ENCODE measurements at places on chromosomes 6 and 20. TPM values are rescaled to one million over a fixed set of nuclear protein-coding genes. Genes with fewer than 3 reads are reported as not detected.

The MDFI gene
- not detected for total RNA-seq

The TAF11 gene
- total RNA-seq: 28.7 TPM

The LZTS3 gene
- total RNA-seq: 0.87 TPM

The SLC17A5 gene
- 4.0 TPM for total RNA-seq

The EEF1A2 gene
- 0.81 TPM for total RNA-seq

The PTK6 gene
- 0.48 TPM for total RNA-seq

The RSPO3 gene
- not detected for total RNA-seq

The HCK gene
- total RNA-seq: not detected

The SPTLC3 gene
- total RNA-seq: 1.3 TPM

The E2F1 gene
- total RNA-seq: 50.9 TPM

The ZNF318 gene
- total RNA-seq: 11.2 TPM

The TENT5A gene
- total RNA-seq: 0.43 TPM

The OXT gene
- total RNA-seq: 0.40 TPM

The FRMD1 gene
- total RNA-seq: not detected

The SEMG1 gene
- not detected for total RNA-seq

The LINC00237 gene
- total RNA-seq: not detected

The TRIM31 gene
- total RNA-seq: not detected

The DDR1 gene
- total RNA-seq: 9.5 TPM

The TNNC2 gene
- total RNA-seq: not detected

The PPP1R16B gene
- total RNA-seq: 84.0 TPM

The DOK5 gene
- total RNA-seq: 2.1 TPM

The IMPG1 gene
- not detected for total RNA-seq

The TCF15 gene
- not detected for total RNA-seq

The AVP gene
- not detected for total RNA-seq

The HLA-B gene
- 2,412 TPM for total RNA-seq

The GTF2H4 gene
- 40.9 TPM for total RNA-seq

The STX11 gene
- total RNA-seq: 19.6 TPM

The LY6G6C gene
- not detected for total RNA-seq

The SRMS gene
- total RNA-seq: not detected

The CST3 gene
- total RNA-seq: 1.4 TPM

The SCRT2 gene
- total RNA-seq: not detected
